K562 (cell line): ENCODE measurements at places on chromosomes 5 and 9.

- no peak for DNase-seq
Measured at GRCh38 chr5:160375701-160376100, 5.3 kb upstream of the C1QTNF2 start.

DNA sequence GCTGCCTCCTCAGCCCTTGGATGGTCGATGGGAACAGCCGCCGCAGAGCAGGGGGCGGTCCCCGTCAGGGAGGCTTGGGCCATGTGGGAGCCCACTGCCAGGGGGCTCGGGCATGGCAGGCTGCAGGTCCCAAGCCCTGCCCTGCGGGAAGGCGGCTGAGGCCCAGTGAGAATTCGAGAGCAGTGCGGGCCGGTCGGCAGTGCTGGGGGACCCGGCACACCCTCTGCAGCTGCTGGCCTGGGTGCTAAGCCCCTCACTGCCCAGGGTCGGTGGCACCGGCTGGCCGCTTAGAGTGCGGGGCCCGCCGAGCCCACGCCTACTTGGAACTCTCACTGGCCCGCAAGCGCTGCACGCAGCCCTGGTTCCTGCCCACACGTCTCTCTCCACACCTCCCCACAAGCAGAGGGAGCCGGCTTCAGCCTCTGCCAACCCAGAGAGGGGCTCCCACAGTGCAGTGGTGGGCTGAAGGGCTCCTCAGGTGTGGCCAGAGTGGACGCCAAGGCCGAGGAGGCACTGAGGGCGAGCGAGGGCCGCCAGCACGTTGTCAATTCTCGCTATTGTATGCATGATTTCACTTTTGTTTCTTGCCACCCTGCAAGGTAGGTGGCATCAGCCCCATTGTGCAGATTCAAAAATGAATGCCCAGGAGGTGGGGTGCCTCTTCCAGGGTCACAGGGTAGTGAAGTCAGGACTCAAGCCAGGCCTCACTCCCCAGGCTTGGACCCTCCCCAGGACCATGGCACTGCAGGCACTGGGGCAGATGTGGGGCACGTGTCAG lies 48.6 kb downstream of the COL15A1 start:
- DNase-seq: no peak

GRCh38 chr5:151041577-151042268 lies 21.3 kb downstream of the GPX3 start:
- no peak for DNase-seq

DNA sequence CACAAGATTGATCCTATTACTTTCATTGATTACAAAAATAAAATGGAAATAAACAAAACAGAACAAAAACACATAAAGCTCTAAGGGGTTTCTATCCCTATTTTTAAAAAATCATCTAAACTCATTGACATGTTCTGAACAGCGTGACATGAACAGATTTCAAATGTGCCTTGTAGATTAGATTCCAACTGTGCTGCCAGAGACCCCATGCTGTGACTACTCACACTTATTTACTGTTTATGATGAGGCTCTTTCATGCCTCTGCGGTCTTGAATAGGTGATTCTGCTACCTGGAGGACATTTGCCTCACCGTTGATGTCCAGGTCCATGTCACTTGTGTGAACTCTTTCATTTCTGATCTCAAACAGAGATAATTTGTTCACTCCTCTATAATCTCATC lies 990.2 kb downstream of the CDH12 start:
- no peak for DNase-seq

GRCh38 chr9:77284616-77285015 lies 107.3 kb downstream of the VPS13A start:
- DNase-seq: no peak

GRCh38 chr5:128380337-128380736 lies 157.7 kb downstream of the FBN2 start:
- no peak for DNase-seq
